ENCODE measurements at places on chromosomes 4 and X. TPM values are rescaled to one million over a fixed set of nuclear protein-coding genes. Genes with fewer than 3 reads are reported as not detected.

GLRA3 gene
- not detected for total RNA-seq

SPATA18 gene
- 0.37 TPM for total RNA-seq

NDP gene
- total RNA-seq: not detected

DRD5 gene
- not detected for total RNA-seq

ERVMER34-1 gene
- total RNA-seq: not detected

MGAT4D gene
- not detected for total RNA-seq

ATP1B4 gene
- not detected for total RNA-seq

KIF4A gene
- 33.4 TPM for total RNA-seq

SERPINA7 gene
- not detected for total RNA-seq

AREG gene
- not detected for total RNA-seq

FAM184B gene
- not detected for total RNA-seq

TMPRSS11D gene
- total RNA-seq: not detected

LEF1 gene
- total RNA-seq: not detected

C4orf36 gene
- not detected for total RNA-seq

POLN gene
- 0.49 TPM for total RNA-seq

DNA sequence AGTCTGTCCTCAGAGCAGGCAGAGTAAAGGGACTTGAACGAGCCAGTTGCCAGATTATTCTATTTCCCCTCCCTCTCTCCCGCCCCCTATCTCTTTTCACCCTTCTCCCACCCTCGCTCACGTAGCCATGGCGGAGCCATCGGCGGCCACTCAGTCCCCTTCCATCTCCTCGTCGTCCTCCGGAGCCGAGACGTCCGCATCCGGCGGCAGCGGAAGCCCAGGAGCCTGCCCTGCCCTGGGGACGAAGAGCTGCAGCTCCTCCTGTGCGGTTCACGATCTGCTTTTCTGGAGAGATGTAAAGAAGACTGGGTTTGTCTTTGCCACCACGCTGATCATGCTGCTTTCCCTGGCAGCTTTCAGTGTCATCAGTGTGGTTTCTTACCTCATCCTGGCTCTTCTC is 106.2 kb upstream of the SMAD1 start:
- no peak for DNase-seq

DNA sequence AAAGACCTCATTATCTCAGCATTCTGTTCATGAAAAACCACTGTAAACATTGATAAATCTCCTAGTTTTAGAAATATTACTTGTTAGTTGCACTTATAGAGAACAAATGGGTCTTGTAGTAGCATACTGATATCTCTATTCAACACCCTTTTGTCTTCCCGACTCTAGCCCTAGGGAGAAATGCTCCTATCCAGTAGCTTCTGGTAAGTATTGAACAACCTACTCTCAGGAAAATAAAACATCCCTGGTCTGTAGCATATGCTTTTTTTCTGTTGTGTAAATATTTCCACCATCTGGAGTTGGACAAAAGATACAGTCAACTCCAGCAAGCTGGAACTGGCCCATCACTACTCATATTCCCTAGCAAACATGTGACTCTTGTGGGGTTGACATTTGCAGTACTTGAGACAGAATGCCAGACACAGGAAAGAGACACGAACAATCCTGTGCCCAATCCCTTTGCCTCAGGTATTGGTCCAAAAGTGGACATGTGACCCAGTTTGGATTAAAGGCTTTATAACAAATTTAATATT is 188.2 kb downstream of the GC start:
- no peak for DNase-seq

- no peak for DNase-seq
These were observed 2.8 kb downstream of the ABLIM2 start for GRCh38 chr4:8155660-8156421.

DNA sequence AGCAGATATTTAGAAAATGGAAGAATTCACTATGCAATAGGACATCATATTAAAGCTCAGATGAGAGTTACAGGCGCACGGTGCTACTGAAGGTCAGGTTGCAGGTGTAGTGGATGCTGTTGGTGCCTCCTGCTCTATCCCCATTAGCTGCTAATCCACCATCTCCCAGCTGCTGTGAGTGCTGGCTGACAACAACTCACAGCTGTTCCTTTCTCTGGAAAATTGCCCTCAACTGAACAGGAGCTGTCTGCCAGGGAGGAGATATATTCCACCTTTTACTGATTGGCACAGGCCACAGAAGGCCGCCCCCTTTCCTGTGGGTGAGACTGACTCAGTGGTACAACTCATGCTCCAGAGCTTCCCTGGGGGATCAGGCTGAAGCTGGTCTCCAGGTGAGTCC is 48.7 kb downstream of the UCHL1 start:
- no peak for DNase-seq

- DNase-seq: no peak
These were observed 642.9 kb downstream of the STPG2 start for GRCh38 chr4:97500423-97500822.

DNA sequence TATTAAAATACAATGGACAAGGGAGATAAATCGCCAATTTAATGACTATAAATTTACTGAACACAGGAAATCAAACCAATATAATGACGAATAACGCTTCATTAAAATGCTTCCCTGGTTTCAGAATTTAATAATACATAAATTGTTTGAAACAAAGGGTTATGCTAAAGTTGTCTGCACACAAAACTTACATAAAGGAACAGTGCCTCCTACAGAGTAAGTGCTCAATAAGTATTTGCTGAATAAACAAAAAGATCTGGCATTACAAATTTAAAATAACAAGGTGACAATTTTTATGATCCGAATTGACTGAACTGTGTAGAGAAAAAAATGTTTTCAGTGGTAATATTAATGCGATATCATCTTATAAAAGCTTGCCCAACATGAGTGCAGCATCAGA is 69.6 kb downstream of the NOCT start:
- DNase-seq: no peak

DNA sequence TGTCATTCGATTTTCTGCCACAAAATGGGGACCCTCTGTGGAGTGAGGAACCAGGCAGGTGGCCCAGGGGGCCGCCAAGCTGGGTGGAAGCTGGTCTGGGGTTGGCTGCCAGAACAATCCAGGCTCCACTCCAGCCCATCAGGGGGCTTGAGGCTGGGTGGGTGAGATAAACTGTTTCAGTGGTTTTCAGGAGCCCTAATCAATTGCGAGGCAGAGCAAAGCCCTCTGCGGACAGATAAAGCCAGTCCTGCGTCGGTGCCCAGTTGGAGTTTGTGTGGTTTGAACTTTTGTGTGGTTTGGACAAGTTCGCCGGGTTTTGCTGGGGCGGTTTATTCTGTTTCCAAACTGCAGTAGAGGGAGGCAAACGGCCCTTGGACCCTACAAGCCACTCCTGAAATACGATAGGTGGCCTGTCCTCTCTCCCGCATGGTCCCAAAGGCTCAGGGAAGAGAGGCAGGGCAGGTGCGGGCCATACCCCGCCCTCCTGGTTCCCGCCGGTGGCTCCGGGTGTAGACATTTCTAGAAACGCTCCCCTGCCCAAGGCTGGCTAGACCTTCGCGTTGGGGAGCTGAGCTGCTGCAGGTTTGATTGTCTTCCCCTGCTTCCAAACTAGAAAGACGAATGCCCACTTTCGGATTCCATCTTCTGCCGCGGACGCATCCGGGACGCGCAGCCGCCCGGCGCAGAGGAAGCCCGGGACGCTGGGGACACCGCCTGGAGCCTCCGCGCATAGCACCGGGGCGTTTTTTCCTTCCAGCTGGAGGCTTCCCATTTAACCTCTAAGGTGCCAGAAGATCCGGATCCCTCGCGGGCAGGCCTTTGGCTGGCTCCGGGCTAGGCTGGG is 169.0 kb upstream of the BCOR start:
- peak; percentile 41 for DNase-seq

GRCh38 chr4:85459736-85460135 is 15.2 kb upstream of the ARHGAP24 start:
- DNase-seq: no peak

GRCh38 chr4:187064033-187064432 is 340.4 kb upstream of the FAT1 start:
- no peak for DNase-seq

- no peak for DNase-seq
These were observed 239.9 kb downstream of the MAML3 start for GRCh38 chr4:139913995-139914598.

DNA sequence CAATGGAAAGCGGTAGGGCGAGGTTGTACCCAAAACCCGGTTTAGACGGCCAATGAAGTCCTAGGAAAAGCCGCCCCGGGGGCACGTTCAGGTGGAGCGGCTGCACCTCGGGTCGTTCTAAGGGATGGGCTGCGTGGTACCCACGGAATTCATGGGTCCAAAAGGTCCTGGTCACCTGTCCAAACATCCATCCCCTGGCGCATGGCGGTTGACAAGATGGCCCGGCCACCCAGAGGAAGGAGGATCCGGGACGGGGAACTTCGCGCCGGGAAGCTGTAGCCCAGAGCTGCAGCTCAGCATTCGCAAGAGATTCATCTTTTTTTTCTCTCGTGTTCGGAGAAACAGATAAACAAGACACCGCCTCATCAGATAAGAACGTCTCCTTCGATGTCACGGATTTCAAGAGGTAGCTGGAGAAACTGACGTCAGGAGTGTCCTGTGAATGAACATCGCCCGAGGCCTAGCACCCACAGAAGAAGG is 10.9 kb downstream of the PITX2 start:
- DNase-seq: no peak

DNA sequence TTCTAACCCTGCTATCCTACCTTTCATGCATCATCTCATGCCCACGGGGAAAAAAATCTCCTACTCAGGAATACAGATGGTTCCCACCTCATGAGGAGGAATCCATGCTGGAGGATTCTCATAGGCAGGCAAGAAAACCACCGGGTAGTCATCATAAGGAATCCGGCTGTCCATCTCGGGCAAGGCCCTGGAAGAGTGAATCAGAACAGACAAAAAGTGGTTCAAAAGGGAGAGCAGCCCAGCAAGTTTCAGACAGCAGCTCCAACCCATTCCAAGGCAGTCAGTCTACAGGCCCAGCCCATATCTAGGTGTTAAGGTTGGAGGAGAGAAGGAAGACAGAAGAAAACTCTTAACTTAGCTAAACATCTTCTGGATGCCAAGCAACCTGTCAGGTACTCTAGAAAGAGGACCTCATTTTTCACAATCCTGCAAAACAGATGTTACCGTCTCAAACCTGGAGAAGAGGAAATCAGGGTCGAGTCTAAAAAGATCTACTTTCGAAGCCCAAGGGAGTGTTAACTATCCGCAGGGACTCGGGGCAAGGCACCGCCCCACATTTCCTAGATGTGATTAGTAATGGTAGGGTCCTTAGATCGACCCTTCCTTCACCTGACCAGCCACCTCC is 447 bp downstream of the PDZD11 start:
- DNase-seq: peak; percentile 3

DNA sequence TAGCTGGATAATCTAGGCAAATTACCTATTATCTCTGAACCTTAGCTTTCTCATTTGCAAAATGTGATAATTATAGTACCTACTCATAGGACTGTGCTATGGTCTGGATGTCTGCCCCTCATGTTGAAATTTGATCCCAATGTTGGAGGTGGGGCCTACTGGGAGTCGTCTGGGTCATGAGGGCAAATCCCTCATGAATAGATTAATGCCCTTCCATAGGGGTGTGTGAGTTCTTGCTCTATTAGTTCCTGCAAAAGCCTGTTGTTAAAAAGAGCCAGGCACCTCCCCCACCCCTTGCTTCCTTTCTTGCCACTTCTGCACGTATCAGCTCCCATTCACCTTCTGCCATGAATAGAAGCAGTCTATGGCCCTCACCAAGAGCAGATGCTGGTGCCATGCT is 73.9 kb downstream of the SERTM2 start:
- no peak for DNase-seq

- DNase-seq: no peak
These were observed 129.1 kb upstream of the NAP1L5 start for GRCh38 chr4:88826771-88827170.

DNA sequence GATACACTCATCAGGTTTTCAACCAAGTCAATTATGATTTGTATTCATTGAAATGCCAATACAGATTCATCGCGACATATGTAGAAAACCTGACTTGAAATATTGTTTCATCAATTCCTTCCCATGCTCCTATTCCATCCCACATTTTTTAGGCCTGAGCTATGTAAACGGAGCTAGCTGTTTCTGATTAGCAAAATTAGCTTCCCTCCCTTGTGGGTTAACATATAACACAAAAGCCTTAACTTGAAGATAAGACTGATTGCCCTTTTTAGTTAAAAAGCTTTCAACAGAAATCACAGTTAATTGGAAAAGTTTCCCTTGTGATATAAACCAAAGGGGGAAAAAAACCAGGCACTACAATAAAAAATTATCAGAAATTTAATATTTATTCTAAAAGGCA is 32.8 kb upstream of the DCLK2 start:
- DNase-seq: no peak

GRCh38 chrX:129525162-129525561 is 1.9 kb upstream of the SMARCA1 start:
- DNase-seq: no peak

DNA sequence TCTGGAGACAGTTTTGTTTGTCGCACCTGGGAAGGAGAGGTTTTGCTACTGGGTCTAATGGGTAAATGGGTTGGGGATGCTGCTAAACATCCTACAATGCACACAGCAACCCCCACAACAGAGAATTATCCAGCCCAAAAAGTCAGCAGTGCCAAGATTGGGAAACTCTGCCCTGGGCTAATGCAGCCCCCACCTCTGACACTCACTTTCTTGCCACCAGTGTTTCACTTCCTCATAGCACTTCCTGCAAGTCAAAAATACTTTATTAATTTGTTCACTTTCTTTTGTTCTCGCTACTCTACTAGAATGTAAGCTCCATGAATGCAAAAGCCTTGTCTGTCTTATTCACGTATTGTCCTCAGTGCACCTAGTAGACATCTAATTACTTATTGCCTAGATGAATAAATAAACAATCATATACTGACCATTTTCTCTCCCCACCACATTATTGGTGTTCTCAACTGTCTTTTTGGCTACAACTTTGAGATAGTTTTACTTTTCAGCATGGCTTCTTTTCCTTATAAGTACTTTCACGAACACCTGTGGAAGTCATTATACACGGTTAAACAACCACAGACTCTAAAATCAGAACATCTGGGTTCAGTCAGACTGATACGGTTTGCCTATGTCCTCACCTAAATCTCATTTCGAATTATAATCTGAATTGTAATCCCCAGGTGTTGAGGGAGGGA is 82.0 kb upstream of the PITX2 start:
- DNase-seq: no peak

GRCh38 chr4:76434901-76435527 is at the start of gene SHROOM3:
Gene SHROOM3 (plus strand): TSS chr4:76435229. CDS start chr4:76436053, 824 bp downstream.
- DNase-seq: no peak

- DNase-seq: peak; percentile 88
These were observed 28.2 kb downstream of the NSD2 start for GRCh38 chr4:1899149-1900086.

- no peak for DNase-seq
These were observed 79.8 kb upstream of the SMARCAD1 start for GRCh38 chr4:94127707-94128328.

DNA sequence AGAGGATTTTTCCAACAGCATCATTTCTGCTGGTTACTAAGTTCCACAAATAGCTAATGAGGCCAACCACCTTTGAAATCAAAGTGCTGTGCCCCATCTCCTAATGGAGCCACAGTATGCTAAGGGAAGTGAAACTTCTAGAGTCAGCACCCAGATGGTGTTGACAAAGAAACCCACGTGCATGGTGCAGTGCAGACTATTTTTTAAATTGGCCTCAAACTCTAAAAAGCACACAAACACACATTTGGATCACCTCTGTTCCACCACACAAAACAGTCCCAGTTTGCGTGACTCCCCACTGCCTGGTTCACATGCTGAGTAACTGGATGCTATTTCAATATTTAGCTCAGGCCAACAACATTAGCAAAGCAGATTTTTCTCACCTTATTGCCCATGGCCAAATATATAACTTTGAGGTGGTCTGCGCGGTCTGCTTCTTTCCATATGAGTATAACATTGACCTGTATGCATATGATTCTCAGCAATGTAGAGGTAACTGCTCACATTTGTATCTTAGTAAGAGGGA is 69.9 kb downstream of the AMELX start:
- DNase-seq: no peak

- peak; percentile 5 for DNase-seq
These were observed 52.5 kb upstream of the ANTXR2 start for GRCh38 chr4:80125252-80126177.
